ENCODE measurements at places on chromosomes 4 and X.

DNA sequence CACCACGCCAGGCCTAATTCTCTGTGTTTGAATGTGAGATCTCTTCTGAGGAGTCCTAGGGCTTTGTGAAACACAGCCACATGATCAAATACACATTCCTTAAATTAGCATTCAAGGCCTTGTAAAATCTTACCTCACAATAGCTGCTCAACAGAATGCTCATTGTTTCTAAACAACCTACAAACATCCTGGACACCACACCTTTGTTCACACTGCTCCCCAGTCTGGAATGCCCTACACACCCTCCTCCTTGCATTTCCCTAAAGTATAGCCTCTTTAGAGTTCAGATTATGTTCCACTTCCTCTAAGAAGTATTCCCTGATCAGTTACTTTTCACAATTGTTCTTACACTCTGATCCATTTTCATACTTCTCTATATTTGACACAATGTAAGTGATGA lies 110.6 kb downstream of the AGTR2 start:
- DNase-seq = no peak

- DNase-seq = no peak
These were observed 60.6 kb downstream of the HTRA3 start for GRCh38 chr4:8329859-8330761.

- DNase-seq = no peak
These were observed 245.6 kb downstream of the THOC2 start for GRCh38 chrX:123487236-123487635.

DNA sequence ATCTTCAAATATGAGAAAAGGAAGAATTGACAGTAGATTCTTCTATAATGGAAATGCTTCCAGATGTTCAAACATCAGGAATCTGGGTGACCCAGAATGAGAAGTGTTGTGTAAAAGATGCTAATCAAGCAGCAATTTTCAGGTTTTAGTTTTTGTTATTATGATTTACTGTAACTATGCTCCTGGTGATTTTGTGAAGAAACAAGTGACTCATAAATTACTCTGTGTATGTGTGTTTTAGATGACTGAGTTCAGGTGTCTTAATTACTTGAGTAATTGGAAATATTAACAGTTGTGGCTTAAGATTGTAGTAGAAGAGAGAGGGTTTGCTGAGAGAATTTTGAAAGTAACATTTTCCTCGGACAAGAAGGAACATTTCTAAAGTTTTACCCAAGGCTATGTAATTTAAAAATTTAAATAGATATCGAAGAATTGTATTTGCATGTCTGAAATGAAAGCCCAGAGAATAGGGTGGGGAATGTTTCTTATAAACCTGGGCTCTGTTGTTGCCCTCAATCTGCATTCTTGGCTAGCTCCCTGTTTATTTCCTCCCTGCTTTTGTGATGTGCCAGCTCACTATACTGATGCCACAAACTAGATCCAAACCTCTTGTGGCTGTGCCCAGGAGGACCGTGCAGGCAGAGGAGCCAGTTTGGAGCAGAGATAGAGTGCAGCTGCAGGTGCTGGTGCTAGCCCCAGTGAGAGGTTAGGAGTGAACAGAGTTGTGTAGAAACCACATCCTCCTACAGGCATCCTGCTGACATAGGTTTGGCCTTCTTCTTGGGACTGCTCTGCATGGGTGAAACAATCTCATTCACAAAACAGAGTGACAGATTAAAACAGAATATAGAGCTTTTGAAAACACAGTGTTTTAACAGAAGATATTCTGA lies 25.4 kb upstream of the TNIP3 start:
- no peak for DNase-seq

GRCh38 chr4:69064391-69064790 lies 31.9 kb upstream of the UGT2B7 start:
- no peak for DNase-seq

DNA sequence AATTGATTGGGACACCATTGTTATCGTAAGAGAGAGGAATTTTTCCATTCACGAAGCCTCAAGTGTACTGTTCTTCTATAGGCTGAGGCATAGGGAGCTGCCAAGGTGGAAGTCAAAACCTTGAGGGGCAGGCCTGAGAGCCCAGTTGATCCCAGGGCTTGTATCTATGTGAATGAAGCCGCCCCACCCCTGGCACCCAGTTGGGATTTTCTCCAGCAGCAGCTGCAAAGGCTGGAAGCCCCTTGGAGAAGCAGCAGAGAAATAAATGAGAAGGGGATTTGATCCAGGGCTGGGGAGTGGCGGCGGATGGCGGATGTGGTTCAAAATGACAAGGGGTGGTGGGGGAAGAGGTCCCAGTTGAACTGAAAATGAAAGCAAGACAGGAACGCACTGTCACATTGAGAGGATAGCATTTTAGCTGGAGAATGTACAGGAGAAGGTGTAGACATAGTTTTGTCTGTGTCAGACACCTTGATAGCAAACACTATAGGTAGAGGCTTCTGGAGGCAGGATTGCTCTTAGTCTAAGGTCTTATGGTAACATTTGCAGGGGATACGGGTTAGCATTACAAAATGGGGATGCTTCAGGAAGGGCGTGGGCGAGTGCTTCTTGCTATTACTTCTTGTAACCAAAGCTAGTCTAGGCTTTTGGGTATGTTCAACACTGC lies 32.6 kb downstream of the DOCK11 start:
- DNase-seq = no peak

GRCh38 chrX:9271789-9272525 lies 192.9 kb upstream of the TBL1X start:
- no peak for DNase-seq

- no peak for DNase-seq
These were observed 563.1 kb upstream of the INTU start for GRCh38 chr4:127069675-127070074.

All from D721Med (cell line).